ENCODE measurements at places on chromosomes 16 and 17. TPM values are rescaled to one million over a fixed set of nuclear protein-coding genes. Genes with fewer than 3 reads are reported as not detected.

DNA sequence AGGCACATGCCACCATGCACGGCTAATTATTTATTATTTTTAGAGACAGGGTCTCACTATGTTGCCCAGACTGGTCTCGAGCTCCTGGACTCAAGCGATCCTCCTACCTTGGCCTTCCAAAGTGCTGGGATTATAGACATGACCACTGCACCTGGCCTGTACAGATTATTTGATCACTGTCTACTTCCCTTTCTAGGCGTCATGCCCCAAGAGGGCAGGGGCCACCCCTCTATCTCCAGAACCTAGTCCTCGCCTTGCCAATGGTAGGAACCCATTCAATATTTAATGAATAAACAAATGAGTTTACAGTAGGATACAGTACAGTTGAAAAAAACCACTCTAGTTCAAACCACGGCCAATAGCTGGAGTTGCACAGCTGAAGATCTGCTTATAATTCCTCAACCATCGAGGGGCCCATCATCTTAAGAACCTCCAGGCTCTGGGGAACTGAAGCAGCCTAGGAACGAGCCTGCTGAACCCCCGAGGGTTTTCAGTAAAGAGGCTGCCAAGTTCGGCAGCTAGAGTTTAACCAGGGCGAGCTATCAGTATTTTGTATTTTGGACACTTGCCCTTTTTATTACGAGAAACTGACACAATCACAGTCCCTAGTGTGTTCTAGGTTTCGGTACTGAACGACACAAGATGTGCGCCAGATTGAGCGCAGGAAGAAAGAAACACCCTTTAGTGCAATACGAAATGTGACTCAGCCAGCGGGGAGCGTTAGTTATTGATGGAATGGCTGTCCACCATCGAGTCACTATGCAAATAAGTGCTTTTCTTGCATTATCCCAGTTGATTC is 14.6 kb downstream of the ADCY9 start:
- DNase-seq: no peak

DNA sequence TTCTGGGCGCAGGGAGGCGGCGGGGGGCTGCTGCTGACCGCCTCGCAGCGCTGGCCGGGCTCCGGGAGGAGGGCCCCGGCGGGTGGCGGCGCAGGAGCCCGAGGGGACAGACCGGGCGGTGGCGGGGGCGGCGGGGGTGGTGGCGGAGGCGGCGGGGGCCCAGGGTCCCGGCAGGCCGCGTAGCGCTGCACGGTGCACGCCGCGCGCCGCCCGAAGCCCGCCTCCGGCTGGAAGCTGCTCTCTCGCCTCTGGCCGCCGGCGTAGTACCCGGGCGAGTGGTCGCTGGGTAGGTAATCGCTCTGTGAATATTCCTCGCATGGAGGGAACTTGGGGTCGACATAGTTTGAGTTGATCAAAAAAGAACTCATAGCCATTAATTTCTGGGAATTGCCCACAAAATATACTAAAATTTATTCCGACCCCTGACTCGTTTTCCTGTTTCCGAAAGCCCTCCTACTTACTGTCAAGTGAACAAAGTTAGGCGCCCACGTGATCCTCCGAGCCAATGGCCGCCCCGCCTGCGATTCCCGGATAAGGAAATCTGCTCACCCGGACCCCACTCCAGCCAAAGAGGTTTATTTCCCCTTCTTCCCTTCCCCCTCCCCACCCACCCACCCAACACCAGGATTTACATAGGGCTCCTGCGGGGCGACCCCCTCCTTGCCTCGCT is at the start of gene HOXB4:
TSS of gene HOXB4 (minus strand) at position 405 of the 670 bp plus-strand sequence. CDS start at position 374, 31 bp downstream.
- no peak for DNase-seq

GRCh38 chr17:35447499-35447898 is 1.1 kb downstream of the SLFN13 start:
- no peak for DNase-seq

DNA sequence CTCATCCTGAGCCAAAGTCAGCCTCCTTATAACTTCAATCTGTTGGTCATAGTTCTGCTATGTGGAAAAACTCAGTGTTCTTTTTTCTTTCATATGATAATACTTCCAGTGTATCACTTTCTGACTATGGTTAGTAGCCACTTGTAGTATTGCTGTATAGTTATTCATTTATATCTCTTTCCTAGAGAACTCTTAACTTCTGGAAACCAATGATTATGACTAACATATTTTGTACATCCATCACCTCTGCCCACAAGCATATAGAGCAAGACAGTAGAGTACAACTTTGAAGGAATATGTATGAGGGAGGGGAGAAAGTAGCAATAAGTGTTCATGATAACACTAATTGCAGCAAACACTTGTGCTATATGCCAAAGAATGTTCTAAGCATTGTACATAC is 38.6 kb downstream of the COX10 start:
- DNase-seq: no peak

GRCh38 chr16:4693956-4694641 is 737 bp downstream of the NUDT16L1 start:
- DNase-seq: no peak

- DNase-seq: no peak
Observed at GRCh38 chr17:13480877-13481276, 120.9 kb downstream of the HS3ST3A1 start.

DNA sequence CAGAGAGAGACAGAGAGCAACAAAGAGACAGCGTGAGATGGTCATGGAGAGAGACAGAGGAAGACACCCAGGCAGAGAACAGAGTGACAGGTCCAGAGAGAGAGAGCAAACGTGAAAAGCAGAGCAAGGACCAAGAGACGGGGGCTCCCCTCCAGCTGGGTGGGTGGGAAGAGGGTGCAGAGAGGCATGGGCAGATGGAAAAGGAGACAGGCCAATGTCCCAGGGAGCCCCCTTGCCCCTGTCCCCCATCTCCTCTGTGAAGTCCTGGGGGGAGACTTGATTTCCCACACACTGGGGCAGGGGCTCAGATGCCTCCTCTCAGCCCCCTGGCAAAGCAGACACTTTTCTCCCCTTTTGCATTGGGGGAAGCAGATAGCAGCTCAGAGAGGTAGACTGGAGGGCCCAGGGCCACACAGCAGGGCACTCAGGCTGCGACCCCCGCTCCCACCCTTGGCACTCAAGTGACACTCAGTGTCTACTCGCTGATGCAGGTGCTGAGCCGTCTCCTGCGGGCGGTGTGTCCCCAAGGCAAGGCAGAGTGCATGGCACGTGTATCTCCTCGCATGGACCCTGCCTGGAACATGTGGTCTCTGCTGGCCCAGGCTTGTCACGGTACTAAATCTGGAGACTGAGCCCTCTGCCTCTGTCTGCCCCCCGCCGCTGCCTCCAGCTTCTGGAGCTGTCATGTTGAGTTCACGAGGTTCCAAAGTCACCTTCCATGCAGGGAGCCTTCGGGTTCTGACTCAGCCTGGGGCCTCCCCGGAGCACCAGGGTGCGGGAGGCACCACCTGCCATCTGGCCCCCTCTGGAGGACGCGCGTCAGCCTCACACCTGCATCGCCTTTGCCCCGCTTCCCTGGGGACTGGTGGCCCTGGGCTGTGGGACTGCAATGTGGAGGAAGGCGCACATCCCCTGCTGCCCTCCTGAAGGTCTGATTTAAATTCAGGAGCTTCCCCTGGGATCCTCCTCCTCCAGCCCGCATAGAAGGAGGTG is 215.9 kb upstream of the GSE1 start:
- DNase-seq: no peak

DNA sequence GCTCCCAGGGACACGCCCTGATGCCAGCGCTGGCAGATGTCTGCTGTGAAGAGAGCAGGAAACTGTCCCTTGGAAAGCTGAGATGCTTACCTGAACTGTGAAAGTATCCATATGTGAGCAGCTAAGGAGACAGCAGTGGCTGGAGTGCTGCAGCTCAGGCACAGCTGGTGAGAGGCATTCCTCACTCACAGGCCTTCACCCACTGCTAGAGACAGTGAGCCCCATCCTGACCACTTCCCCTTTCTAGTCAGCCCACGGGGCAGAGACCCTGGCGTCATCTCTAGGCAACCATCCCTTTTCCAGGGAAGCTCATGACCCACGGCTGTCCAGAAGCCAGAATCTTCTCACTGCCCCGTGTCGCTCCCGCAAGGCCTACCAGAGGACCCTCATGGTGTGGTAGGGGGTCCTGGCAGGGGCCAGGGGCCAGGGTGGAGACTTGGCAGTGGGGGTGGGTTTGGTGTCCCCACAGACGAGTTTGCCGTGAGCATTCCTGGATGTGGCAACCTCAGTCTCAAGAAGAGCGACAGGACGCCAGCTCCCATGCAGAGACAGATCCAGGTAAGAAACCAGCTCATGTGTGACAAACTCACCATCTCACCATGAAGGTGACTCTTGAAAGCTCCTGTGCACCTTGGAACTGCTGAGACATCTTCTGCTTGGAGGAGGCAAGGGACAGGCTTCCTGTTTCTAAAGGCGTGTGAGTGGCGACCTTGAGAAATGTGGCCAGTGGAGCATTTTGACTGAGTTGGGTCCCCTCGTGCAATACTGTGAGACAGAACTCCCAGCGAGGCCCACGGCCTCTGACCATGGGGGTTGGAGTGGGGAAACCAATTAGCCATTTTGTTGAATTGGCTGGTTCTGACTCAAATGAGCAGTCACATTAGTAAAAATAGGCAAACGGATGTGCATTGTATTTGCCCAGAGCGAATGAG is at the start of gene SCIMP:
TSS of gene SCIMP (minus strand) at position 216 of the 932 bp plus-strand sequence. CDS start at position 111, 105 bp downstream.
- DNase-seq: no peak

The GPR179 gene
- total RNA-seq: 0.11 TPM

The TPPP3 gene
- 24.0 TPM for total RNA-seq

The CLDN9 gene
- not detected for total RNA-seq

The AOC3 gene
- total RNA-seq: 40.6 TPM

Data from urinary bladder (tissue), 4 donors.